ENCODE measurements at places on chromosomes 12 and 14.

DNA sequence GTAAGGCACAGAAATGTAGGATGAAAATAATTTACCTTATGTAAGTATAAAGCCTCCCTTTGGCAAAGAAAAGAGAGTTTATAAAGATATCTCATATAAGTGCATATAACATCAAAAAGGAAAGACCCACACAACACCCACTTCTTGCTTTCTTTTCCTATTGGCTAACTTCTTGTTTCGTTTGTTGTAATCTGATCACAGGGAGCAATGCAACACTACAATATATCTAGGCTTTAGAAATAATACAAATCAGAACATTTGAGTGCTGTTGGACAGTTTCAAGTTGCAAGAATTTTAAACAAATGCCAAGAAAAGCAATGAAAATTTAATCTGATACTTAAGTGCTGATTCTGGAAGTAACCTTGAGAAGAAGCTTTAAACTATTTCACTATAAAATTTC lies 1.3 kb downstream of the FGD6 start:
- peak; percentile 61 for DNase-seq

DNA sequence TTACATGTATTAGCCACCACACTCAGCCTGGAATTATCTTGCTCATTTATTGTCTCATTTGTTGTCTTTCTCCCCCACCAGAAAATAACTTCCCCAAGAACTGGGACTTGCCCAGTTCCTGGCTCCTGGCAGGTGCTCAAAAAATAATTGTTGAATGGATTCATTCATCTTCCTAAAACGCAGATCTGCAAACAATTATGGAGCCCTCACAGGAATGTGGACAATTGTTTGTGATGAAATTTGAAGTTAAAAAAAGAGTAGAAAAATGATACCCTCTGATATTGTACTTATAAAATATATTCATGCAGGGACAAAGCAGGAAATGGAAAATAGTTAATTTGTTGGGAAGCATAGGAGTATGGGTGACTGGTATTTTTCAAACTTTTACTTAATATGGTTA lies 60.7 kb upstream of the MAP1LC3B2 start:
- no peak for DNase-seq

DNA sequence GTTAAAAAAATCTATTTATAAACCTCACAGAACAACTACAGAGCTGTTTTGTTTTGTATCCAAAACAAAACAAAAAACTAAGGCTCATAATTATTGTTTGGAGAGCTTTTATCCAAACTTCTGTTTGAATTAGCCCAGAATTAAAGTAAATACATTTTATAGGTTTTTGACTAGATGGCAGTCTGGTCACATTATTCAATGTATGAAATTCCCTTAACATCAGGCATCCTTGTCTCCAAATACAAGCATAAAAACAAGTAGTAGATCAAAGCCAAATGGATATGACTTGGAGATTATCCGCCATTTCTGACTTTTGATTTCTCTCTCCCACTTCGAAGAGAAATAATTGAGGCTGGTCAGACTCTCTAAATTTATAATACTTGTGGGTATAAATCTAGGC lies 63.5 kb downstream of the SLC38A1 start:
- DNase-seq: no peak

GRCh38 chr14:58918066-58918738 lies 270.3 kb upstream of the DAAM1 start:
- no peak for DNase-seq

GRCh38 chr12:57771873-57772428 lies at the start of gene METTL1:
TSS of gene METTL1 (minus strand) at chr12:57772105. CDS start at chr12:57772083, 22 bp downstream.
- DNase-seq: peak; percentile 98

DNA sequence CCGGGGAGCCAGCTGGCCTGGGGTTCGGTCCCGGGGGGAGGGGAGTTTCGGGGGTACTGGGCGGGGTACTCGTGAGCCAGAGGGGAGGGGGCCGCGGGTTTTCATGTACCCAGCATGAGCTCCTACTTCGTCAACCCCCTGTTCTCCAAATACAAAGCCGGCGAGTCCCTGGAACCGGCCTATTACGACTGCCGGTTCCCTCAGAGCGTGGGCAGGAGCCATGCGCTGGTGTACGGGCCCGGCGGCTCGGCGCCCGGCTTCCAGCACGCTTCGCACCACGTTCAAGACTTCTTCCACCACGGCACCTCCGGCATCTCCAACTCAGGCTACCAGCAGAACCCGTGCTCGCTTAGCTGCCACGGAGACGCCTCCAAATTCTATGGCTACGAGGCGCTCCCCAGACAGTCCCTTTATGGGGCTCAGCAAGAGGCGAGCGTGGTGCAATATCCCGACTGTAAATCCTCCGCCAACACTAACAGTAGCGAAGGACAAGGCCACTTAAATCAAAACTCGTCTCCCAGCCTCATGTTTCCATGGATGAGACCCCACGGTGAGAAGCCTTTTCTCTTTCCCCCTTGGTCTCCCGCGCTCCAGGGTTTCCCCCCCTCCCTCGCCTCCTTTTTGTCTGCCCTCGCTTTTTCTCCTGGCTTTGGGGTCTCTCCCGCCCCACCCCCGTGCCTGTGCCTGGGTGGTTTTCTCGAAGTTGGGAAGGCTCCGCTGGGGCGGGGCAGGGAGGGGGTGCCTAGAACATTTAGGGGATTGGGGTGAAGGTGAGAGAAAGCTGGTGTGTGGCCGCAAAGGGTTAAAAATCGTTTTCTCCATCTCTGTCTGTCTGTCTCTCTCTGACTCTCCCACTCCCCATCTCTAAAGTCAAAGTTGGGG lies 627 bp downstream of the HOXC8 start:
- DNase-seq: no peak

GRCh38 chr14:61591862-61592261 lies 103.5 kb upstream of the HIF1A start:
- DNase-seq: no peak
